ENCODE measurements at places on chromosomes 4 and X. TPM values are rescaled to one million over a fixed set of nuclear protein-coding genes. Genes with fewer than 3 reads are reported as not detected.

Gene ZAR1
- total RNA-seq = not detected

Gene MSX1
- total RNA-seq = 0.87 TPM

Gene NAA11
- total RNA-seq = not detected

GRCh38 chrX:108699368-108699767 is 37.0 kb downstream of the IRS4 start:
- H3K27ac ChIP-seq = no peak overlapping the region
- H3K36me3 ChIP-seq = no peaks in the 10 kb centered on the region
- H3K4me3 ChIP-seq = no peak overlapping the region

- no peaks in the 10 kb centered on the region for H3K27me3 ChIP-seq
- H3K36me3 ChIP-seq = no peaks in the 10 kb centered on the region
- no peak overlapping the region for H3K4me3 ChIP-seq
- no peak for DNase-seq
- H3K27ac ChIP-seq = no peak overlapping the region
- no peaks in the 10 kb centered on the region for H3K4me1 ChIP-seq
Measured at GRCh38 chr4:103201253-103201652, 3.1 kb upstream of the CENPE start.

DNA sequence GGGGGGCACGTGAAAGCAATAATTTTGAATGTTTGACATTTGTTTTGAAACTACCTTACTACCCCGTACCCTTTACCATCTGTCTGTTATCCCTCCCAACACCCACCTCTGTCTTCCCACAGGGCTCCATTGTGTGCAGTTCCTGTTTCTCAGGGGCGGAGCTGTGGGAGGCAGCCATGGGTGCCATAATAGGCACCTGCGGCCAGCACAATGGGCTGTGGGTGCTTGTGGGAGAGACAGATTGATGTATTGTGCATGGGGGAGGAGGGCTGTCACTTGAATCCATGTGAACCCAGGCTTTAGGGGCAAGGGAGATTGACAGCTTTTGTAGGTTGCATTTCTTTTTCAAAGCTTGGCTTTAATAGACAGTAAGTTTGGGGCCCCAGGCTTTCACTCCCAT is 122.6 kb upstream of the CXorf66 start:
- peaks cover 9% of the 10 kb centered on the region for H3K27me3 ChIP-seq
- no peak for DNase-seq
- no peak overlapping the region for H3K27ac ChIP-seq
- no peaks in the 10 kb centered on the region for H3K36me3 ChIP-seq
